NCI-H2107 (cell line): ENCODE measurements at places on chromosomes 13 and 19.

DNA sequence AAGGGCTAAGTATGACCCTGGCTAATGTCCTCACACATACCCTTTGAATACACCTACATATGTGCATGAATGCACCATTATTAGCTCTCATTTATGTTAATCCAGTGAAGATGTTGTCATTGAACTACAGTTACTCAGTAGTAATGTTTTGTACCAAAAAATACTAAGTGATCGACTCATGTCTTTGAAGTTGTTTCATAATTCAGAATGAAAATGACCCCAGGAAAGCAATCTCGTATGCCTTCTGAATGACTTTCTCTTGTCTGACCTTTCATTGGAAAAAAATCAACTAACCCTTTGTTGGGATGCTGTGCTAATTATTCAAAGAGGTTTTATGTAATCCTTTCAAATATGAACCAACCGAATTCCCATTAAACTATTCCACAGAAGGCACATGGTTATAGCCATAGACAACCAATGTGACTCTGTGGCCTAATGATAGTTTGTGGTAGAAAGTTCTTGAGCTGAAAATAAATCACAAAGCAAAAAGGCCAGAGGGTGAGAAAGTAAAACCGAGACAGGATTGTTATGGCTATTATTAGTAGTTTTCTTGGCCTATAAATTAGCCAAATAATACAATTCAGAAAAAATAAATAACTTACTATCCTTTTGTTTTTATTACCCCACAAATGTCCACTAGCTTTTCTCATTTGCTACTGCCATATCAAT is 86.8 kb upstream of the STARD13 start:
- DNase-seq: no peak

DNA sequence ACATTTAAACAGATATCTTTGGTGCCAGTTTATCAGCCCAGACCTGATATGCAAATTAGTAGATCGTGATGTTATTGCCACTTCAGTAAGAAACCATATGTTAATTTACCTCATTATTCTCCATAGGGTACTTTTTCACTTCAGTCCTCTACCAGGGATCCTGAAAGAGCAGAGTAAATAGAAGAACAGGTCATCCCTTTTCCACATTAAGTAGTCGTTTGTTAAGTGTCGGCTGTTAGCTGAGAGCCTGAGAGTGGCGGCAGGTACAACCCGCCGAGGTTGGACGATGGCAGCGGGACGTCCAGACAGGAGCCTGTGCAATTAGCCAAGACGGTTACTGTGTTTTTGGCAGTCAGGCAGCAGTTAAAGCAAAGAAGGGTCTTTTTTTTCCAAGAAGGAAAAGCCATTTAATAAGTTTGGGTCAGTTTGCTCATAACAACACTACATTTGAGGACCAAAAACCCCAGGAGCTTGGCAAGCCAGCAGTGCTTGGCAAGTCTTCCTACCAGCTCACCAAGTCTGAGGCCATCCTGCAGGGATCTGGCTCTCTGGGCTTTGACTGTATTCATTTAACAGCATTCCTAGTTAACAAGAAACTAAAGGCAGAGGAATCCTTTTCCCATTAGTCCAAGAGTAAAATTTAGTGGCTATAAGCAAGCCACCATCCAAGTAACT is 231.8 kb downstream of the SHISA2 start:
- no peak for DNase-seq

DNA sequence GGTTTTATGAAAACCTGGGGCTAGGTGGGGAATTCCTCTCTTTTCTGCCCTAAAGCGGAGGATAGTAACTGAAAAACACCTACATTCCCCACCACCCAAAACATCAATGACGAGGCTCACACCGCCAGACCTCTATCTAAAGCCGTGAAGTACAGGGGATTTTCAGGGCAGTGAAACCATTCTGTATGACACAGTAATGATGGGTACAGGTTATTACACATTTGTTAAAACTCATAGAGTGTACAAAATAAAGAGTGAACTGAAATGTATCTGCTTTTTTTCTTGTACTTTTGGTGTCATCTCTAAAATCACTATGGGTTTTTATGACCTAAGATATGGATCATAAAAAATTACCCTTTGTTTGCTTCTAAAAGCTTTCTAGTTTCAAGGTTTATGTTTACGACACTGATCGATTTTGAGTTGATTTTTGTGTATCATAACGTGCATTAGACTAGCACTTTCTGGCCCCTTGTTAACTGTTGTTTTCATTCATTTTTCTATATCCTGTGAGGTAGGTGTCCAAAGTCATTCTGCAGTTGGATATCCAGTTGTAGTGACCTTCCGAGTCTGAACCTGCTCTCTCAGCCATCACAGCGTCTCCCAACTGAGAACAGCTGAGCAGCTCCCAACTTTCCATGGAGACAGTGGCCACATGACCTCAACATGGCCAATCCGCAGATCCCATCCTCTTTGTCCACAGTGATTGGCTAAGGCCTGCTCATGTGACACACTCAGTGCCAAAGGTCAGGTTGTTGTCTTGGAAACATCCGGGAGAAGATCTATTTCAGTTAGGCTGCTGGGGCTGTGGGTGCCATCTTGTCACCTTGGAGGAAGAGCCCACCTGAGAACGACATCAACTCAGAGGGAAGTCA is 10.3 kb downstream of the MBD3L2B start:
- no peak for DNase-seq

- DNase-seq: peak; percentile 53
These were observed 12.1 kb upstream of the CEACAM8 start for GRCh38 chr19:42606660-42607351.

GRCh38 chr13:35449821-35450220 is 26.7 kb downstream of the MAB21L1 start:
- DNase-seq: no peak
